NCI-H748 treated with DMSO at 0.1 percent for 48 hours (cell line): ENCODE measurements at places on chromosomes 6 and 20.

DNA sequence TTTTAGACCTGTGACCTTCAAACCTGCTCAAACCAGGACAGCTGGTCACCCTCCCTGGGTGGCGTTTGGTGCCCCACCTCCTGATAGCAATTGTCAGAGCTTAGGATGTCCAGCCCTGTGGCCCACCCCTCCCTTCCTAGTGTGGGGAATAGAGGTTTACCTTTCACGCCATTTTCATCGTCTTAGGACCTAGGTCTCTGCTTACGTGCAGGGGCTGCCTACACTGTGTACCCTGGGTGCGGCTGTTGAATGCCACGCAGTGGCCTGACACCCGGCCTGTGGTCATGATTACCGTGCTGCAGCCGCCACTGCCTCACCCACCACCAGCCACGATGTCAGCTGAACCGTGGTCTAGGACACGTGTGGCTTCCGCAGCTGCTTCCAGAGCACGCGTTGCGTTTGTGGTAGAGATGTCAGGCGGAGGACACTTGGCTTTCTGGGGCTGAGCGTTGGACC, 157.3 kb downstream of the DTNBP1 start:
- DNase-seq = no peak

- DNase-seq = no peak
Observed at GRCh38 chr20:1897965-1898464, 2.8 kb downstream of the SIRPA start.

GRCh38 chr6:155188707-155189496, 74.9 kb upstream of the CLDN20 start:
- DNase-seq = no peak

DNA sequence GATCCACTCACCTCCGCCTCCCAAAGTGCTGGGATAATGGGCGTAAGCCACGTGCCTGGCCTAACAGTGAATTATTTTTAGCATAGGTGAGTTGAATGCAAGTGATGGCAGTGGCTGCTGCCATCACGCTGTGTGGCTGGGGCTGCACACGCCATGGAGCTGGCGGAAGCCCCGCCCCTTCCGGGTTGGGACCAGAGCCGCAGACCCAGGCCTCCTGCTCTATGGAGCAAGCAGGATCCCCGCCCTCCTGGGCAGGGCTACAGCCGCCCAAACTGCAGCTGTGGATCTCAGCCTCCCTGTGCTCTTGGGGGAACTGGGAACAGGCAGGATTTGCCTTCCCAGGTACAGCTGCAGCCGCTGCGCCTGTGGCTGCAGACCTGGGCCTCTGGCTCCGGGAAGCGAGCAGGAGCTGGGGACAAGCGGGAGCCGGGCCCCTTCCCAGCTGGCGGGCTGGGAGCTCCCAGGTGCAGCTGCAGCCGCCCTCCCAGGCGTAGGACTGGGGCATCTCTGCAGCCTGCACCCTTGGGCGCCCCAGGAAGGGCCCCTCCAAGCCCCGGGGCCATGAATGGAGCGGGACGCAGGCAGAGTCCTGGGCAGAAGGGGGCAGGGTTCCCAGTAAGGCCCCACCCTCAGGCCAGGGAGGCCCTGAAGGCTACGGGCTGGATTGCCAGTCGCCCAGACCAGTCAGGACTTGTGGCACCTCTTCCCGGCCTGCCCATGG, 30.9 kb upstream of the SLA2 start:
- no peak for DNase-seq

DNA sequence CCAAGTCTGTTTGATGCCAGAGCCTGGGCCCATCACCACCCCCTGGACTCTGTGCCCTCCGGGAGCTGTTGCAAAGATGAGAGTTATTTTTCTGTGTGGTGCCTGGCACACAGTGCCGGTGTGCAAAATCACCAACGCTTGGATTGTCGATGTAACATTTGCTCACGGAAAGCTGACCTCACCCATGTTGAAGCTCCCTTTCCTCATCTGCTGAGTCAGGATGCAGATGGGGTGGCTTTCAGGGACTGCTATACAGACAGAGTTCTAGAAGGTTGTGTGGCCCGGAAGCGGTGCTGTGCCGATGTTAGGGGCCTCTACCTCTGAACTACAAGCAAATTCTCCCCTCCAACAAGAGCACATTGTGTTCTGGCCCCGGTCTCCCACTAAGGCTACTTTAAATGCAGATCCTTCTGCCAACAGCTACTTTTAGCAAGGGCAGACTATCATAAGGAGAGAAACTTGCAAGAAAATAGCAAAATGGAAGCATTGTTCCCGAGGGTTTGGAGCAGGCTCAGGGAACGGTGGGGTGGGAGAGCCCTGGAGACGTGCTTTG, 34.0 kb downstream of the EYA2 start:
- DNase-seq = no peak

DNA sequence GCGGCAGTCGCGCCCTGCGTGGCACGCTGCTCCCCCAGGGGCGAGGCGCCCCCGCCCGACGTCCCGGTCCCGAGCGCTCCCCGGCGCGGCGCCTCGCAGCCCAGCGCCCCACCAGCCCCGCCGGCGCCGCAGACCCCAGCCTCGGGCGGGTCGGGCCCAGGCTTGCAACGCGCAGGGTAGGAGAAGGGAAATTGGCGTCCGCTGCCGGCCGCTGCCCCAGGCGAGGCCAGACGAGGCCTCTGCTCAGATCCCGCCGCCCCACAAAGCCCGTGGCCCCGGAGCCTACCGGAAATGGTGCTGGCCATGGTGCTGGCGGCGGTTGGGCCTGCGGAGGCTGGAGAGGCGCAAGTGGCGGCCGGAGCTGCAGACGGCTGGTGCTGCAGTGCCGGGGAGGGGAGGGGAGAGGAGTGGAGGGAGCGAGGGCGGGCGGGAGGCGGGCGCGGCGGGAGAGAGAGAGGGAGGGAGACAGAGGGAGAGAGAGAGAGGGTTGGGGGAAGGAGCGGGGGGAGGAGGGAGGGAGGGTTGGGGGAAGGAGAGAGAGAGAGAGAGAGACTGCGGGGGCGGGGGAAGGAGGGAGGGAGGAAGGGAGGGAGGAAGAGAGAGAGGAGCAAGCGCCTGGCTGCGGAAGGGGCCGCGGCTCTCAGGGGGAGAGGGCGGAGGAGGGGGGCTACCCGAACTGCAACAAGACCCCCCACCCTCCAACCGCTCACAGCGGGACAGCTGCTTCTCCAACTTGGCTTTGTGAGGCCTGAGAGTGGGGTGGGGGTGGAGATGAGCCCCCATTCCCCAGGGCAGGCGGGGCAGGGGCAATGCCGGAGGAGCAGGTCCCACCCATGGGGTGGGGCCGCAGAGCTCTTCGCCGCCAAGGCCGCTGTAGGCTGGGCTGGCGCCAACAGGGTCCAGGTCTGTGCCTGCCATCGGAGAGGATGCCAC, at the start of gene STMN3:
Gene STMN3 (minus strand): TSS at position 384 of the 933 bp plus-strand sequence. CDS start 79 bp downstream, at position 305.
- DNase-seq = peak; percentile 50

DNA sequence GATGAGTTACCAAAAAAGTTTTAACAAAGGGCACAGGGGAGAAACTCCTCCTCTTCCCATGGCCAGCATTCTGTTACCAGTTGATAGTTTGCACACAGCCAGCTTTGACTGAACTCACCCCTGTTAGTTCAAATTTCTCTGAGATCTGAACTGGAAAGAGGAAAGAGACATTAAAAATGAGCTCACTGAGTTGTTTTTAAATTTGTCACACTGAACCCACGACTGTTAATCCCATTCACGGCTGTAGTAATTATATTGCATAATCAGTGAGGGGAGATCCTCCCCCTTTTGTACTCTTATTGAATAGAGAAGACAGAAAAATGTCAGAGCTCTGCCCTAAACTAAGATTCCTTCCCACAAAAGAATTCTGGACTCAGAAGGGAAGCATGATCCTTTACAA, 17.5 kb upstream of the DSP start:
- no peak for DNase-seq

GRCh38 chr6:67897998-67898607, 737.0 kb upstream of the ADGRB3 start:
- no peak for DNase-seq

DNA sequence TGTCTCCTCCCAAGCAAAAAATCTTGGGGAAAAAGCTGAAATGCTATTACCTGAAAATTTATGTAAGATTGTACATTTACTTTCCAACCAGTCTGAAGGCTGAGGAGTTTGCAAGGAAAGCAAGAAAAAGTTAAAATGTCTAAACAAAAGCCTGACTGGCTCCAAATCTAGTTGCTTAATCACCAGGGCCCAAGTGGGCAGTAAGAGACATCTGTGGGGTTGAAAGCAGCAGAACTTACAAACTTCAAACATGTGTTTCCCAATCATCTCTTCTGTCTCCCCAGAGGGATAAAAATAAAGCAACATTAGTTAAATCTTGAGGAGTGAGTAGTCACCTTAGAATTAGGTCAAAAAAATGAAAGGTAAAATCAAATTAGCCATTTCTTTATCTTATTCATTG, 98.6 kb downstream of the OGFRL1 start:
- no peak for DNase-seq

GRCh38 chr6:36432151-36432671, 10.4 kb downstream of the PXT1 start:
- DNase-seq = no peak

- DNase-seq = no peak
Observed at GRCh38 chr6:89430201-89430962, 2.6 kb upstream of the ANKRD6 start.

- no peak for DNase-seq
Observed at GRCh38 chr20:20663841-20664240, 48.6 kb downstream of the RALGAPA2 start.

DNA sequence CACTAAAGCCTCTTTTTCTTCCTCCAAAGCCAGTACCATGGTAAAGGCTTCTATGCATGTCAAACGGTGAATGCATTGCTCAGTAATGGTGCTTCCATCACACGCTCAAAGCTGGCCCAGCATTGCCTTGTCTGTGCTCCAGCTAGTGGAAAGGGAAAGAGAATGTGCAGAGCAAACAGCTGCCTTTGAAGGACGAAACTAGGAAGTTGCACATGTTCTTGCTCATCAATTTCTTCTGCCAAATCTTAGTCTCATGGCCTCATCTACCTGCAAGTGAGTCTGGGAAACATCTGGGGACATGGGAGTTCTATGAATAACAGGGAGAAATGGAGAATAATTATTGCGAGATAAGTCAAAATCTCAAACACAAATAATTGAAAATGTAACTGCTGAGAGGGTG, 216.5 kb upstream of the SSTR4 start:
- no peak for DNase-seq

- no peak for DNase-seq
Observed at GRCh38 chr6:40543146-40543545, 44.0 kb downstream of the LRFN2 start.

DNA sequence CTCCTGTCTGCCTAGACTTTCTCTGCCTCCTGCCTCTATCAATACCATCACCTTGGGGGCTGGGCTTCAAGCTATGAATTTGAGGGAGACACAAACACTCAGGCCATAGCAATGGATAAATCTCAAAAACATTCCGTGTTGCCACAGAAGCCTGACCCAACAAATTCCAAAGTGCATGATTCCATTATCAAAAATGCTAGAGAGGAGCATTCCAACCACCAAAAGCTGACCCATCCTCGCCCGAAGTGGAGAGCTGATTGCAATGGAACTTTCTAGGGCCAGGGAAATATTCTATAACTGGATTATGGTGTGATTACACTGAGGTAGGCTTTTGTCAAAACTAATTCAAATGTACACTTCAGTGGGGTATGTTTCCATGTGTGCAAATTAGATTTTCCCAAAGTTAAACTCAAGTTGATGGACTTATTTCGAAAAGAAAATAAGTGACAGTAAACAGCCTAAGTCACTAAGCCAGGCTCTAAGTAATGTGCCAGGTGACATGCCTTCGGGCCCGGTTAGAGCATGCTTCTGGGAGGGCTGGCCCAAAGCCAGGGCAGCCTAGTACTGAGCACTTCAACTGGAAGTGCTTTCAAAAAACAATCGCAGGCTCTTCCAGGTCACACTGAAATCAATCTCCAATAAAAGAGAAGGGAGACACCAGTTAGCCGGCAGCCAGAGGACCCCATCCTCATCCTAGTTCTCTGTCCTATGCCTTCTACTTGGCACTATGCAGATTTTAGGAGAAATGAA, 142.3 kb downstream of the TBXT start:
- no peak for DNase-seq

- no peak for DNase-seq
Observed at GRCh38 chr6:72219536-72219935, 333.2 kb downstream of the RIMS1 start.

DNA sequence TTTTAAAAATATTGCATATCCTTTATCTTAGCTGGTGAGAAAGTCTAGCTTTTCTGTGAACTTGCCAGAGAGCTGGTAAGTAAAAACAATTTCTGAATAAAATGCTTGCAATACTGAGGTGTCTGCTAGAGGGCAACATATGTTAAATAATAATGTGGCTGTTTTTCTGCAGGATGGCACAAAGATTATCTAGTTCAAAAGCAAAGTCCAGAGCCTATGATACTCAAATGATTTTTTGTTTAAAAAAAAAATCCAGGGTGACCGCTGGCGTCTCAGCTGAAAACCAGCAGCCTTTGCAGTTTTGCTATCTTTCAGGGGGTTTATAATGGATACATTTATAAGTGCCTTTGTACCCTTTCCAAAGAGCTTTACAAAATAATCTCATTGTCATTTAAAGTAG, 194.9 kb downstream of the PHACTR1 start:
- DNase-seq = peak; percentile 61

GRCh38 chr6:169048865-169049205, 204.8 kb downstream of the THBS2 start:
- DNase-seq = peak; percentile 76

DNA sequence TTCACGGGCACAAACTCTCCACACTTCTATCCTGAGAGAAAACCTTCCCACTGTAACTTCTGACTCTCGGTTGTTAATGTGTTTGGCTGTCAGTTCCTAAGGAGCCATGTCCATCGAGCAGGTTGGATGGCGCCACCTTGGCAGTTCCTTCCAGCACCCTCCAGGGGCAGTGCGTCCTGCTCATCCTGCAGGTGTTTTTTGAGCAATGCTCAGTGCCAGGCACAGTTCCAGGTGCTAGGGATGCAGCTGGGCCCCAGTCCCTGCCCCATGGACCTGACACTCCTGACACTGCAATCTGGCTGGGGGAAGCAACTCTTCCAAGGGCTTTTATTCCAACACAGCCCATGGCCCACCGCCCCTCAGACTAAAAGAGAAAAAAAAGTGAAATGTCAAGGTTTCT, 376.4 kb downstream of the PREX1 start:
- no peak for DNase-seq

GRCh38 chr6:169340395-169340794, 86.7 kb upstream of the THBS2 start:
- no peak for DNase-seq
